ENCODE measurements at places on chromosomes 12 and 14.
A peak's percentile ranks its signal among the peaks of the same experiment; 100 is the strongest.

GRCh38 chr14:97975962-97976361 is 1178.8 kb downstream of the VRK1 start:
- no peak for DNase-seq

DNA sequence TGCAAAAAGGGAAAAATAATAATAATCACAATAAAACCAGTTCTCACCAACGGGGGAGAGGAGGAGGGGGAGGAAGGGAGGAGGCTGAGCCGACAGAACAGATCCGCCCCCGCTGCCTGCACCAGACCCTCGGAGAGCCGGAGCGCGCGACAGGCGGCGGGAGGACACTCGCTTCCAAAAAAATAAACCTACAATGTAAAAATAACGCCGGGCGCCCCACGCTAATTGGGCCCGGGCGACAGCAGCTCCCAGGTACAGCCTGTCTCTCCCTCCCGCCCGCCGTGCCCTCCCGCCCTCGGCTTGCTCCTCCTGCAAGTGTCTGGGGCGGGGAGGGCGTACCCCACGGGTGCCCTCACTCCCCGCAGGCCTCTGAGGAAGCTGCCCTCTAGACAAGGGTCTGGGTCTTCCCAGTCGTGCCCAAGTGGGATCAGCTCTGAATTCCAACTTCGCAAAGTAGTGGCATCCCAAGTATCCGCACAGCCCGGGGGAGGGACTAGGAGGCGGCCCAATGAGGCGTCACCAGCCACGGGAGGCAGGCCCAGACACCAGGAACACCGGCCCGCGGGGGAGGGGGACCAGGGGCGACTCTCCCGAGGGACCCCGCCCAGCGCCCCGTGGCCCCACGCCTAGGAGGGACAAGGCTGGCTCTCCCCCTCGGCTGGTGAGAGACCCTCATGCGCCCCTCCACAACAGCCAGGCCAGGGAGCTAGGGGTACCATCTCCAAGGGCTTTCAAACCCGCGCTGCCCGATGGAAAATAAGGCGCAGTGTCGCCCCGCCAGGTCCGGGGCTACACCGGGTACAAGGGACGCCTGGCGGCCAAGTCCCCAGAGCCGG is 1.0 kb downstream of the NCOR2 start:
- DNase-seq = peak; percentile 69

- no peak for DNase-seq
Measured at GRCh38 chr14:78798757-78799156, 628.6 kb downstream of the NRXN3 start.

- no peak for DNase-seq
Measured at GRCh38 chr14:70045844-70046535, 142.8 kb downstream of the SLC8A3 start.

GRCh38 chr12:75756771-75757170 is 245.4 kb upstream of the KRR1 start:
- DNase-seq = no peak

- no peak for DNase-seq
Measured at GRCh38 chr14:68157971-68158371, 338.4 kb downstream of the RAD51B start.

DNA sequence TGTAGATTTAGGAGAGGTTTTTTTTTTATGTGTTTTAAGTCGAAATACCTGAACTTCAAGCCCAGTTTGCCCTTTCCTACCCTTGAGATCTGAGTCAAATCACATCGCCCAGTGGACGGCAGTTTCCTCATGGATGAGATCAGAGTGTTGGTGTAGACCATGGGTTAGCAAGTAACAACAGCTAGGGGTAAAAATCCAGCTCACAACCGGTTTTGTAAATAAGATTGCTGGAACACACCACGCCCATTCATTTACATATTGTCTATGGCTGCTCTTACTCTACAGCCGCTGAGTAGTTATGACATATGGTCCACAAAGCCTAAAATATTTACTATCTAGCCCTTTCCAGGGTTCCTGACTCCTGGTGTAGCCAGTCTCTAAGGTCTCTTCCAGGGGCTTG is 158.5 kb upstream of the PLEKHG7 start:
- no peak for DNase-seq

- no peak for DNase-seq
Measured at GRCh38 chr14:106069804-106070625, 543.6 kb downstream of the TMEM121 start.

- no peak for DNase-seq
Measured at GRCh38 chr14:105980224-105980623, 453.8 kb downstream of the TMEM121 start.

DNA sequence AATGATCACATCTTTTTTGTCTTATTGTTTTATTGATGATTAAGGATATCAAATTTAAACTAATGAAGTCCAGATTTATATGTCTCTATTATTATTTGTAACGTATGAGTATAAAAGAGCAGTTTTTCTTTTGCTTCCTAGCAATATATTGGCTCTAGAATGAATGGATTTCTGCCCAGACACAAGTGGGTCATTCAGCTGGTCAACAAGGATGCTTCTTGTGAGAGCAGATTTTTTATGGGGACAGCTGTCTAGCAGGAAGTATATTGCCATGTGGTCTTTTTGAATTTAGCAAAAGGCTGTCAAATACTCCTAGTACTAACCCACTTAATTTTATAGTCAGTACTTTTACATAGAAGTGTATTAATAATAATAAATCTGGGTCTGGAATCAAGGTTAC is 1071.1 kb upstream of the FLRT2 start:
- DNase-seq = no peak

DNA sequence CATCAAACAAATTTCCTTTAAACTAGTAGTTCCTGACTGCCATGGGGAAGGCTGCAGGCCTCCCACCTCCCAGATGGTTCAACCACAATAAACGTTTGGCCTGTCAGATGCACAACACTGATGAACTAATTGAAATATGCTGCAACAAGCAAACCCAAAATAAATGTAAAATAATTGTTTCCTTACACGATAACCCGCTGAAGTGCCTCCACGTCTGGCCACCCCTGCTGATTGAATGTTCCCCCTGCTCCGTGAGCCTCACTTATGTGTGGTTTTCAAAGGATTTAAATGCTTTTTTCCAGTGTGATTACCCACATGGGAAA is 8.4 kb downstream of the PITPNM2 start:
- DNase-seq = no peak

GRCh38 chr12:120370343-120371243 is 1.6 kb upstream of the MSI1 start:
- DNase-seq = no peak

GRCh38 chr12:117641885-117642284 is 280.5 kb upstream of the NOS1 start:
- DNase-seq = no peak

DNA sequence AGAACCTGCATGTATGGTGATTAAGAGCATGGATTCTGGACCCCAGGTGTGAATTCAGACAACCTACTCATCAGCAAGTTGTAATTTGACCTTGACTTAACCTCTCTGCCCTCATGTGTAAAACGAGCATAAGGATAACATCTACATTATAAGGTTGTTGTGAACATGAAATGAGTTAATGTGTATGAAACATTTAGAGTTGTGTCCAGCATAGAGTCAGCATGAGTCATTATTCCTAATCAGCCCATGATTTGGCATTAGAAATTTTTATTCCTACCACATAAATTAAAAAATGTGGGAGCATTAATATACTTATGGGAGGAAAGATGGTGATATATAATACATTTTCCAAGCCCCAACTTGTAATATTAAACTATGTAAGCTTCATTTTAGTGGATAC is 95.9 kb upstream of the DDHD1 start:
- DNase-seq = no peak

All from stimulated activated CD4-positive, alpha-beta T cell treated with anti-CD3 and anti-CD28 coated beads, Interleukin-4, amount 100 ng/mL, for 4 hours (primary cell).